Activated CD8-positive, alpha-beta T cell treated with anti-CD3 and anti-CD28 coated beads, Interleukin-2, amount 10 ng/mL, durations not matched to agents 7 days and 5 days (primary cell): ENCODE measurements at places on chromosomes 7 and 10. TPM values are rescaled to one million over a fixed set of nuclear protein-coding genes. Genes with fewer than 3 reads are reported as not detected.

The GDF2 gene
- not detected for total RNA-seq

The NPC1L1 gene
- not detected for total RNA-seq

DNA sequence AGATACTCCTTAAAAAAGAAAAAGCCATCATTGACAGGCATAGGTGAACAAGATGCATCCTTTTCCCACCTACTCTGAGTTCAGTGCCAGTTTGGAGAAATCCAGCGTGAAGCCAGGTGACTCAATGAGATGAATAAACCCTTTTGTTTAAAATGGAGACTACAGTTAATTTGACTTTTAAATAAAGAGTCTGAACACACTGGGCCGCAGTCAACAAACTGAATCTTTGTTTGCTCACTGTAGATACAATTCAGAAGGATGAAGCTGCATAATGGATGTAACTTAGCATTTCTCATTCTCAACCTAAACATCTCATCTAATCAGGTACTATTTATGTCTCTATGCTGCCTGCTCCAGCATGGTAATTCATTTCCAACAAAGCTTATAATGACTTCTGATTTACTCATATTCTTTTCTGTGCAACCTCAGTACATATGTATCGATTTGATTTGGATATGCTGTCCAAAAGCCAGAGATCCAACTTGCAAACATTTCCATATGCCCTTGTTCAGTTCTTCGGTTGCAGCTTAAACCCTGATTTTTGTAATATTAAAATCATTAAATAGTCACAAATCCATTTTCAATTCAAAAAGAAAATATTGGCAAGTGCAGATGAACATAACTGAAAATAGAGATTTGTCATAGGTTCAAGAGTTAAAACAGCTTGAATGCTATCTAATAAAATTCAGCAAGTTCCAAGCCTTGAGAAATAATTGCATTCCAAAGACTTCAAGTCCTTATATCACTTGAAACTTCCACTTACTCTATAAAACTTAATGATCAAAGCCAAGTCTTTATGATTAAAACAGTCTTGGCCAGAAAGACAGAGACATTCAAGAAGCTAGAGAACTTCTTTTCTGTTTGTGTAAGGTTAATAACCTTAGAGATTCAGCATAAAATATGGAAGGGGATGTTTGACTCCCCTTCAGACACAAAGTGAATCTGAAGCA is 67.8 kb downstream of the CPVL start:
- DNase-seq, result no peak

GRCh38 chr7:24752073-24752800 is 5.0 kb downstream of the GSDME start:
- DNase-seq, result no peak

DNA sequence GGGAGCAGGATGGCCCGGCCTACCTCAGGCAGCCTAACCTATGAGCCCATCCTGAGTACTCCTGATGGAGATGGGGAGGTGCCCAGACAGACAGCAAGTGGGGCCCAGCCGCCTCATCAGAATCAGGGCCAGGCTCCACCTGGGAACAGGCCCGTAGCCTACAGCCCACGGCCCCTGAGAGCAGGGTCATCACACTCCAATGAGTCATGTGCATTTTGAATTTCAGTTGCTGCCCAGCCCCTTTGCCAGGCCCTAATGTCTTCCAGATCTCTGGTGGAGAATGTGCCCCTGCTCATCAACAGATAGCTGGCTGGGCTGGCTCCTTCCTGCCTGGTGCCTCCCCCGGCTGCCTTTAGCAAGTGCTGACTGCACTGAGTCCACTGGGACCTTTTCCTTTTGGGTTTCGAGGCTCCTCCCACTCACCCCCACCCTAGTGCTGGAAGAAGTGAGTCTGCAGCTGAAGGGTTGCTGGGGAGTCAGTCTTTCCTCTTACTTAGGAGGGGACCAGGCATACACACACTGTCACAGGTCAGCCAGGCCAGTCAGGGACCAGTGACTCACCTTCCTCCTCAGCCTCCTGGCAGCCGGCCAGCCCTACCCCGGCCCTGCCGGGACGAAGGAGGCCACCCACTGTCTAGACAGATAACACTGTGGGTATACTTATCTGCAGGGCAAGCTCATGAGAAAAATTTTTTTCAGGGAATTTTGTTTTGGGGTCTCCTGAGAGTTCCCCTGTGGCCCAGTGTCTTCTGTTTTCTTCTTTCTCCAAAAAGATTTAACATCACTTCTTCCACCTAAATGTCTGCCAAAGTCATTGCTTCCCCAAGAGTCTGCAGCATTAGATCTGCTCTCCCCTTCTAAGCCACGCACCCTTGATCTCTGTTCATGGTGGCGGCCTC is 9.1 kb upstream of the ASIC3 start:
- peak; percentile 53 for DNase-seq
